ENCODE measurements at places on chromosomes 5 and 9.

GRCh38 chr9:123246534-123246933 lies 21.9 kb downstream of the STRBP start:
- no peak for DNase-seq

DNA sequence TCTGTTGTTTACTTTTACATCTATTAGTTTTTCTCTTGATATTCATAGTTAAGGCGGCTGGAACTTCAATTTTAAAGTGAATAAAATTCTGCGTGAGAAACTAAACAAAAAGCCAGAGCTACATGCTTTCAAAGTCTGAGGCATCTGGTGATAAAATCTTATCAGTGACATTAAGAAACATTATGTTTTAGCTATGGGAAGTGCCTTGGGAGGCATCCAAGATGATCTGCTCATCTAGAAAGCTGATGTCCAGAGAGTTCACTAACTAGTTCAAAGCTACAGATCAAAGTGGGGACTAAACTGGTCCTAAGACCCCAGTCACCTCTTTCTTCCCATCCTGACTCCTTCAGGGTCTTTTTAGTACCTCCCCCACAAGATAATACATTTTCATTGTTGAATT lies 37.2 kb downstream of the MRPS27 start:
- no peak for DNase-seq

GRCh38 chr9:38417003-38417945 lies 7.0 kb downstream of the IGFBPL1 start:
- DNase-seq = no peak

DNA sequence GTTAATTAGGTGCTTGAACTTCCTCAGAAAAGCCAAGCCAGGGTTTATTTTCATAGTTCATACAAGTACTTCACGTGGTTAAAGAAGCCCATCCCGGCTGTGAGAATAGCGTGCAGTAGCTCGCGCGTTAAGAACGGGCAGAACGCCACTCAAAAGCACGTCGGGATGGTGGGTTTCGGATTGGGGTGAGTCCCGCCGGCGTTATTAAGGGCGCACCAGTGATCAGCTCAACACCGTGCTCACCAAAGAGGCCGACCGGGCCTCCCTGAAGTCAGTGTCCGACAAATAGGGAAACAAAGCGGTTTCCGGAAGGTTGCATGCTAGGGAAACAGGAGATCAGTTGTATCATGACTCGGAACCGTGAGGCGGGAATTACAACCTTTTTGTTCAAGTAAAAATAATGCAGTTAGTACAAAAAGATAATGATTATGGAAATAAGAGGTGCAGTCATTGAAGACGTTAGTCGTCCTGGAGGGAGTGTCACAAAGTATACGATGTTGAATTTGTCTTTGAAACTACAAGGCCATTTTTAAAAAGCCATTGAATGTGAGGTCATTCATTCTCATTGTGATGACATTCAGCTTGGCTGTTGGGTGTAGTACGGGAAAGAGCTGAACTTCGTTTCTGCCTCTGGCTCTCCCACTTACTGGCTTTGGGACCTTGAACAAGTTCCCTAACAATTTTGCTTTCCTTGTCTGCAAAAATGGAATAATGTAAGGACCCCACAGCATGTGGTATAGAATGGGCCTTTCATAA lies 992 bp downstream of the SETD9 start:
- peak; percentile 49 for DNase-seq

- no peak for DNase-seq
These were observed 233.6 kb upstream of the IRX1 start for GRCh38 chr5:3361811-3362605.

DNA sequence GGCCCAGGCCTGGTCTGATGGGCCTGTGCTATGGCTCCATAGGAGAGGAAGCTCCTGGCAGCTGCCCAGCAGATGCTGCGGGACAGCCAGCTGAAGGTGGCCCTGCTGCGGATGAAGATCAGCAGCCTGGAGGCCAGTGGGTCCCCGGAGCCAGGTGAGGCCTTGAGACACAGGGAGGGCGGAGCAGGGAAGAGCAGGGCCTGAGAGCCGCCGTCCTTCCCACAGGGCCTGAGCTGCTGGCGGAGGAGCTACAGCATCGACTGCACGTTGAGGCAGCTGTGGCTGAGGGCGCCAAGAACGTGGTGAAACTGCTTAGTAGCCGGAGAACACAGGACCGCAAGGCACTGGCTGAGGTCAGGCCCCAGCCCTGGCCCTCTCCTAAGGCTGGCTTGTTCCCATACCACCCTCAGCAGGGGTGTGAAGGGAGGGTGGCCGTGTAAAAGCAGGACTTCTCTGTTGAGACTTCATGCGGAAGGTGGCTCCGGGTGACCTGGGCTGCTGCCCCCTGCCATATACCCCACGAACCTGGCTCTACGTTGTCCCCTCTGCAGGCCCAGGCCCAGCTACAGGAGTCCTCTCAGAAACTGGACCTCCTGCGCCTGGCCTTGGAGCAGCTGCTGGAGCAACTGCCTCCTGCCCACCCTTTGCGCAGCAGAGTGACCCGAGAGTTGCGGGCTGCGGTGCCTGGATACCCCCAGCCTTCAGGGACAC lies 4.5 kb downstream of the PKN3 start:
- no peak for DNase-seq

GRCh38 chr5:15715967-15716366 lies 216.0 kb downstream of the FBXL7 start:
- DNase-seq = no peak

Data from Ammon's horn (tissue), 1 donor.